CD4-positive, alpha-beta T cell treated with Interleukin-10 for 1 hour (primary cell): ENCODE measurements at places on chromosomes 3 and 15.

- peak; percentile 76 for DNase-seq
Observed at GRCh38 chr3:47381317-47382157, 716 bp downstream of the PTPN23 start.

DNA sequence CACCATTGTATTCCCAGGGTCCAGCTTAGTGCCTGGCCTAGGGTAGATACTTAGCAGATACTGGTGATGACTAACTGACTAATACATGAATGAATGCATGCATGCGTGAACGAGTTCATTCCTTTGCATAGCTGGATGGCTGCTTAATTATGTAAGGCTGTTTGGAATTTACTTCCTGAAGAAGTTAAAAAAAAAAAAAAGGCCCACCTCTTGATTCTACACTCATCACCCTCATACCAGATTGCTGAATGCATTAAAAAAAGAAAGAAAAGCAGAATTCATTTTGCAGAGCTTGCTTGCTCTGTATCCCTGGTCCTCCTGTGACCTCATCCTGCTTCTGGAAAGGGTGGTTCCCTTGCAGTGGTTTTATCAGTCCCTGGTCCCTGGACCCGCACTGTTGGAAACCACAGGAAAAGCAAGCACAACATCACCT lies 277.6 kb upstream of the CFAP20DC start:
- no peak for DNase-seq

DNA sequence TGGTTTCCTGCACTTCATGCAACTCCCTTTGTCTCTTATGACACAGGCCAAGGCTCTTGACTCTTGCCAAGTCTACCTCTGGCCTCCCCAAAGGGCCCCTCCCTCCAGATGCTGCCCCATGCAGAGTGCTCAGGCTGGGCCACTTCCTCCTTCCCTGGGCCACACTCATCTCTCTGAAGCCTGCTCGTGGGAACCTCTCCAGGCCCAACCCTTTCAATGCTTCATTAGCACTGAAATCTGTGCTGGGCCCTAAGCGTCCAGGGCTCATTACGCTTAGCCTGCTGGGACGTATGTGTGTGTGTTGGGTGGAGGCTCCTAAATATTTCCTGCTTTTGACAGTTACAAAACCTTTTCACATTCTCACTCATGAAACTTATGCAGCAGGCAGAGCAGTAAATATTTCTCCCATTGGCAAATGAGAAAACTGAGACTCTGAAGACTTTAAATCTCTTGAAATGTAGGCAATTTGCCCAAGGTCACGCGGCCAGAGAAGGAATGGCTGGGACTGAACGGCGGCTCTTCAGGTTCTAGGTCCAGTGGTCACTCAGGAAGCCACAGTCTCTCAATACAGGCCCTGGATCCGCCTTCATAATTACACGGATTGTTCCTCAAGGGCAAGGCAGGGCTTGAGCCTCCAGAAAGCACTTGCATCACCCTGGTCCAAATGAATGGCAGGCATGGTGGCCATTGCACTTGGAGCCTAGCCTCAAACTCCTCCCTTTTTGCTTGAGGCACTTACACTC lies 241.7 kb upstream of the HES1 start:
- no peak for DNase-seq

GRCh38 chr15:51332206-51333147 lies 5.9 kb downstream of the CYP19A1 start:
- DNase-seq, result no peak

GRCh38 chr3:112115161-112115739 lies 17.8 kb downstream of the GCSAM start:
- DNase-seq, result no peak

DNA sequence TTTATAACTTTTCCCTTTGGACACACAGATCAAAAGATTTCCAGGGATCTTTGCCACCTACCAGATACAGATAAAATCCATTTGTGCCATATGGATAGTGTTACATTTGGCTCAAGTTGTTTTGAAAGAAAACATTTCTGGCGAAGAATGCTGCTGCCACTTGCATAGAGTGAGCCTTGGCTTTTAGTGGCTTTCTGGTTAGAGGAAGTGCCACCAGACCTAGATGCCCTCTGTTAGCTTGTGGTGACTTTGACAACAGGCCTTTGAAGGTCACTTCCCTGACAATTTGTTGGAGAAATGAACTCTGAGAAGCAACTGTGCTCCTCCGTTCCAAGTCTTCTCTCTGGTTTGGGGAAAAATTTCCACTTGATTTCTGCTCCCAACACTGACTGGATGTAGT lies 158.0 kb downstream of the CHST2 start:
- DNase-seq, result no peak

DNA sequence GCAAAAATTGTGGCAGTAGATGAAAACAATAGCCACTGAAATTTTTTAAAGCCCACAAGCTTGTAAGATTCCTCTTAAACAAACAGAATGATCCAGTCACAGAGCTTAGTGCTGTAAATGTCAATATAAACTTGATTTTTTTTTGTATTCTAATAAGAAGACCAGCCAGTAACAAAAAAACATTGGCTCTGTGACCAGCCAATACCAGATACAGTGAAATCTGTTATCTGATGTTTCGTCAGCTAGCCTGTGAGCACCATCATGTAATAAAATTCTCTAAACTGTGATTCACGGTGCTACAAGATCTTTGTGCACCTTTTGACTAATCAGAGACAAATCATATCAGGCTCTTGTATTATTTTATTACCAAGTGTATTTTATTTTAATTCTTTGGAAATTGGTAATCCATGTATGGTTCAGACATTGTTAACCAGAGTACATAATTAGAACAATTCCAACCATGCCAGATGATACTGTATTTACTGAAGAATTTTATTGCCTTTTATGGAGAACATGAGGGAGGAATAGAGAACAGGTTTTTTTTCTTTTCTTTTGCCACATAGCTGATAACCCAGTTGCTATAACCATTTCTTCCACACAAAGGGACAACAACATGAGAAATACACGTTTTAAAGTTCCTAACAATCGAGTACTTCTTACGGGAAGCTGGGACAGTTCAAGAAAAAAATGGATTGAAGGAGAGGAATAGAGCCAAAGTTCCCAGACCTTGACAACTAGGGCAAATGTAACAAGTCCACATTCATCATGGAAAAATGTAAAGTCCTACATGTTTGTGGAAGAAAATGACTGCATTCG lies 71.9 kb downstream of the FILIP1L start:
- DNase-seq, result no peak

GRCh38 chr3:193132241-193132640 lies 108.8 kb upstream of the PLAAT1 start:
- no peak for DNase-seq

DNA sequence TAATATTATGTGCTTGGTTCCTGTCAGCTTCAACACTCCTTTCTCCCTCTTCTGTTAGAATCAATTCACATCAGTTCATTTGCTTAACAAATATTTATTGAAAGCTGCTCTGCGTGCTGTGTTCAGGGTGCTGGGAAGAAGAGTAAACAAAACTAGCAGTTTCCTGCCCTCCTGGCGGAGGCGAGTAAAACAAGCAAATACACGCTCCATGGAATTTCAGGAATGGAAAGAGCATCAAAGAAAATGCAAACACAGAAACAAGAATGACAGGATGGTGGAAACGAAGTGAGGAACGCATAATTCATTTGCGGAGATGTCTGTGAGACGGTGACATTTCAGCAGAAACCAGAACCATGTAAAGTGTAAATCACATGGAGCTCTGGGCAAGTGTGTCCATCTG lies 49.4 kb upstream of the SPTSSB start:
- no peak for DNase-seq

DNA sequence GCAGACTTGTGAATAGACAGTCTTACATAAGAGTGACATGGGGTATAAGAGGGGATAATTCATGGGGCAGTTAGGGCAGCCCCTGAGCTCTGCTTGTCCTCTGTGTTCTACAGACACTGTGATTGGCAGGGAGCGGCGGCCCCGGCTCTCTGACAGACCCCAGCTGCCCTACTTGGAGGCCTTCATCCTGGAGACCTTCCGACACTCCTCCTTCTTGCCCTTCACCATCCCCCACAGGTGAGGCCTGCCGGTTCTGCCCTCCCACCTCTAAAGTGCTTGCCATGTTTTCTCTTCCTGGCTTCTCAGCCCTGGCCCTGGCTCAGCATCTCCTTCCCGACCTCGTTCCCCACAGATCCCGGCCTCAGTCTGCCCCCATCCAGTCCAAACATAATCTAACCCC lies 3.4 kb downstream of the CYP1A2 start:
- no peak for DNase-seq

DNA sequence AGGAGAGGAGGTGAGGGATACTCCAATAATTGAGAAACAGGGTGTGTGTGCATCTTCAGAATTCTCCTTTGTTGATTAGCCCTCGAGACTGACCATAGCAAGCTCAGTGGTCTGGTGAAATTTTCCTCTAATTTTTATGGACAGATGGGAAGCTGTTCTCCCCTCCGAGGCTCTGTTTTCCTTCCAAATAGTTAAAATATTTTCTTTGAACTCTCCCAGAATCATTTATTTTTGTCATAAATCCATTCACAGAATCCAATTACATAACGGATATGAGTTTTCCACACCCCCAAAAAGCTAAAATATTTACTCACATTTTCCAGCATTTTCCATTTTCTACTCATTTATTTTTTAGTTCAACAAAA lies 36.5 kb downstream of the QTRT2 start:
- no peak for DNase-seq

GRCh38 chr3:187777331-187777941 lies 32.2 kb upstream of the BCL6 start:
- DNase-seq, result peak; percentile 64

GRCh38 chr3:108130236-108130635 lies 39.4 kb upstream of the CD47 start:
- no peak for DNase-seq

- DNase-seq, result no peak
Observed at GRCh38 chr15:67832031-67832551, 6.8 kb downstream of the SKOR1 start.
